ENCODE measurements at places on chromosomes 3 and 15.
A peak's percentile ranks its signal among the peaks of the same experiment; 100 is the strongest.

DNA sequence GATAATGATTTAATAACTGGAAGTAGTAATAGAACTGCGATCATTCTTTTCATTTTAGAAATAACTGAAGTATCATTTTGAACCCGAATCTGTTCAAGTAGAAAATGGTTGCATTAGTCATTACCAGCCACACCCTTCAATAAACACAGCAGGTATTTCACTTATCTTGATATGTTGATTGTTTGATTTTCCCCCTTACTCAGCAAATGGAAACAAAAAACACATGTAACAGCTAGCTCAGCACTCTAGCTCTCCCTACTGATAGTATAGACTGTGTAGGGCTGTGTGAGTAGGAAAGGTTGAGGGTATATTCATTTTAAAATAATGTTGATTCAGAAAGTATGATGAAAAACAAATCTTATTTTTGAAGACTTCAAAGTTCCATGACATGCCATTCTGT, 1.1 kb upstream of the GPR149 start:
- DNase-seq: no peak

GRCh38 chr15:39313467-39313866, 267.4 kb upstream of the THBS1 start:
- no peak for DNase-seq

DNA sequence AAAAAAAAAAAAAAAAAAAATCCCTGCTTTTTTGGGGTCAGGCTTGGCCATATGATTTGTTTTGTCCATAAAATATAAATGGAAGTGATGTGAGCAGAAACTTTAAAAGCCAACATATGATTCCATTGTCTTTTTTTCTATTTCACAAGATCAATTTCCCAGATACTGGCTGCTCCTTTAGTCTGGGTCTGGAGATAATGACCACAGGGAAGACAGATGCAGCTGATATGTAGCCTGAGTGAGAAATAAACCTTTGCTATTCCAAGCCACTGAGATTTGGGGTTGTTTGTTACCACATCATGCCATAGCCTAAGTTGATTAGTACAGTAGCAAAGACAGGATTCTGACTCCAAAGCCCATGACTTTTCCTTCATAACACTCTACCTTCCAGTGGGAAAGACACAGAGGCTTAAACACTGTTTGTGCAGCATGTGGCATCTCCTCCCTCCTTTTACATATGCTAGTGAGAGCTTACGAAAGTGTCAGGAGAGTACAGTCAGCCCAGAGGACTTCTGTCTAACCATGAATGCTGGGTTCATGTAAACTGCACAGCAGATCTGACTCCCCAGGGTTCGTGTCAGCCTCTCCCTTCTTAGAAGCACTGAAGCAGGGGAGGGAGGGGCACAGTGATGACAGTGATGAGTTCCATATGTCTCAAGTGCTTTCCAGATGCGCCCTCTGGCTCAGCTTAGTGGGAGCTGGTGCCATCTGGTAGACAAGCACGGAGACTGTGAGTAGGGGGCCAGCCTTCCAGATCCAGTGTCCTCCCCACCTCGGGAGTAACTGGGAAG, 36.7 kb upstream of the SLC7A14 start:
- peak; percentile 25 for DNase-seq

GRCh38 chr15:75694241-75695182, 18.1 kb downstream of the CSPG4 start:
- peak; percentile 74 for DNase-seq

DNA sequence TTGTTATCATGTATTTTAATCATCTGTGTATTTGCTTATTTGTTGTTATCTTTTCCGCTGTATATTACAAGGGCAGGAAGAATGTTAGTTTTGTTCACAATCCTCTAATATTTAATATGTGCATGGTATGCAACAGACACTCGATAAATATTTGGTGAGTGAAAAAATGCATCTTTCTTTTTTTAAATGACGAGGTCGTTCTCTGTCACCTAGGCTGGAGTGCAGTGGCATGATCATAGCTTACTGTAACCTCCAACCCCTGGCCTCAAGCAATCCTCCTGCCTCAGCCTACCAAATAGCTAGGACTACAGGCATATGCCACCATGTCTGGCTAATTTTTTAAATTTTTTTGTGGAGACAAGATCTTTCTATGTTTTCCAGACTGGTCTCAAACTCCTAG, 66.2 kb downstream of the MITF start:
- DNase-seq: no peak

DNA sequence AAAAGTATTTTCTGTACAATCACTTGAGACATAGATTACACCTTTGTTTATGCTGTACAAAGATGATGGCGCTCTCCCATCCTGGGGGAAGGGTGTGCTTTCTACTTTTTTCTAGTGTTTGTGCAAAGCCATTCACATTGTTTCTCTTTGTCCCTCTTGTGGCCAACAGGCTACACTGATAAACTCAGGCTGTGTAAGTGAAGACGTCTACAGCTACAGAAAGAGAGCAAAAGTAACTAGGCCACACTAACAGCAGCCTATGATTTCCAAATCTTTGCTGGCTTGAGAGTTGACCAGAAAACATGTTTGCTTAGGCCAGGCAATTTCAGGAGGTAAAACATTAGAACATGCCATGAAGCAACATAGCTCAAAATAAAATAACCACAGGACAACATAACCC, 75.1 kb downstream of the FOXB1 start:
- no peak for DNase-seq

GRCh38 chr15:29822684-29823459, 604 bp upstream of the TJP1 start:
- DNase-seq: peak; percentile 58

DNA sequence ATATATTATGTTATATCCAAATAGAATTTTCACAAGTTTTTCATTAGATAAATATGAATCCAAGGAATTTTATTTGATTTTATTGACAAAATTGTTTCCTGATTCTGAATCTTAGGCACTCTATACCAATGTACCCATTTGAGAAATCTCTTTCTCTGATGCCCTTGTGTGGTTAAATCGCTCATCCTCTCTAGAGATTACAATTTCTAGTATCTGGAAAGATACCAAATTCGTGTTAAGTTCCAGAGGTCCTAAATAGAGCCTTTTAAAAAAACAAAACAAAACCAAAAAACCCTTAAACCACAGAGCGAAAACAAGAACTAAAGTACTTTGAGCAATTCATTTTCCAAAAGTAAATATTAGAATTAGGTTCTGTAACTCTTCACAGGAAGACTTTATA, 20.0 kb downstream of the SATB1 start:
- no peak for DNase-seq

DNA sequence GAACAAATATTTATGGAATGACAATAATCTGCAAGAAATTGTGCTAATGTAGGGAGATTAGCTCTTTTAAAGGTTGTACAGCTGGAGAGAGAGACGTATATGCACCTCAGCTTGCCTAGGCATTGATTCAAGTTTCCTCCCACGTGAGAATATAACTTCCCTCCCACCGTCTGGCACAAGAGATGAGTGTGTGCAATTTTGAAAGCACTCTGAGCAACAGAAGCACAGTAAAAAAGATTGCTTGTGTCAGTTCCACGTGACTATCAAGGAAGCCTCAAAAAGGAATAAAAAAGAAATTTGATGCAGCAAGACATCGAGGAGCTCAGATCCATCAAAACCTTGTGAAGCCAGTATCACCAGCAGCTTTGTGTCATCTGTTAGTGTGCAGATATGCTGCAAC, 435.3 kb downstream of the TUSC7 start:
- DNase-seq: peak; percentile 48

GRCh38 chr3:113783463-113783862, 36.6 kb downstream of the ATP6V1A start:
- peak; percentile 6 for DNase-seq

DNA sequence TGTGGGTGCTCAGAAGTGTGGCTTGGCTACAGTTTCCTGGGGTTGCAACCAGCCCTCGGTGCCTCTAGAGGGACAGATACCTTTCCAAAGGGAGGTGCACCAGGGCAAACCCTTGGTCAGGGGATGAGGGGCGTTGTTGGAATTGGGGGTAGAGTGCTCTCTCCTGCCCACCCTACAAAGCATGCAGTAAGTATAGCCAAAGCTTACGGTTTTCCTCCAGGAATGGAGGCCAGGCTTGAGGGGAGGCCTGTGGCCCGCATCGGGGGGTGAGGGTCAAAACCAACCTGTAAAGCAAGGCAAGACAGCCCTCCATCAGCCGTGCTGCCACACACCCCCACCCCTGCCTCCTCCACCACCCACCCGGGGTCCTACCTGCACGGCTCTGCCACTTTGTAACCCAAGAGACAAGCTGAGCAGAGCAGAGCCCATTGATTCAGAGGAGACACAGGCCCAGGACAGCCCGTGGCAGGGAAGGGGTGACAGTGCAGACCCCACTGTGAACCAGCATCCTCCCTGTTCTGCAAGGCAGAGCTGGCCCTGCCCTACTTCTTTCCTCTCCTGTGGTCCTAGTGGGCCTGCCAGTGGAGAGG, 41.5 kb downstream of the TLE3 start:
- no peak for DNase-seq

GRCh38 chr3:36650271-36650671, 114.1 kb downstream of the DCLK3 start:
- DNase-seq: no peak

- no peak for DNase-seq
Observed at GRCh38 chr3:124570232-124570631, 160.0 kb upstream of the UMPS start.

- no peak for DNase-seq
Observed at GRCh38 chr3:192063570-192063969, 602.6 kb downstream of the PYDC2 start.

DNA sequence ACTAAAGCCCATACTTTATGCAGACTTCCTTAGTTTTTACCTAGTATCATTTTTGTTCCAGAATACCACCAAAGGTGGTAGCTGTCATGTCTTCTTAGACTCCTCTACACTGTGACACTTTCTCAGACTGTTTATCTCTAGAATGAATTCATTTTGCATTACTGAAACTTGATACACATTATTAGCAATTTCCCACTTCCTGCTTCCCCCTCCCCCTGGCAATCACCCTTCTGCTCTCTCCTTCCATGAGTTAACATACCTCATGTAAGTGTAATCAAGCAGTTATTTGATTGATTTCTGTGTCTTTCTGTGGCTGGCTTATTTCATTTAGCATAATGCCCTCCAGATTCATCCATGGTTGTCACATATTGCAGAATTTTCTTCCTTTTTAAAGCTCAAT, 204.9 kb downstream of the STAG1 start:
- no peak for DNase-seq

DNA sequence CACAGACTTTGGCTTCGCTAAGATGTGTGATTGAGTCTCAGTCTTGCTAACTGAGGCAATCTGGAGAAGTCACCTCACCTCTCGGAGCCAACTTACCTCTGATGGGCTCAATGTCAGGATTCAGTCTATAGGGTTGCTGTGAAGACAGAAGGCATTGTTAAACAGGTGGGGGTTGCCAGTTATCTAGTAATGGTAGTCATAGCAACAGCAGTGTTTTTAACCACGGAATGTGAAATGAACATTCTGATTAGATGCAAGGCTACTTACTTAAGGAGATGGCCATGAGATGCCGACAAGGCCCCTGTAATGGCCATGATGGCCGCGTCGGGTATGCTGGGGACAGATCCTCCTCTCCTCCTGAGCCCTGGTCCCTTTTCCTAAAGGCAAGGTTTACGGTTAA, 243.1 kb downstream of the GABRG3 start:
- no peak for DNase-seq

GRCh38 chr3:58013973-58014649, 5.9 kb downstream of the FLNB start:
- peak; percentile 70 for DNase-seq

- no peak for DNase-seq
Observed at GRCh38 chr3:1499694-1500093, 406.9 kb downstream of the CNTN6 start.

DNA sequence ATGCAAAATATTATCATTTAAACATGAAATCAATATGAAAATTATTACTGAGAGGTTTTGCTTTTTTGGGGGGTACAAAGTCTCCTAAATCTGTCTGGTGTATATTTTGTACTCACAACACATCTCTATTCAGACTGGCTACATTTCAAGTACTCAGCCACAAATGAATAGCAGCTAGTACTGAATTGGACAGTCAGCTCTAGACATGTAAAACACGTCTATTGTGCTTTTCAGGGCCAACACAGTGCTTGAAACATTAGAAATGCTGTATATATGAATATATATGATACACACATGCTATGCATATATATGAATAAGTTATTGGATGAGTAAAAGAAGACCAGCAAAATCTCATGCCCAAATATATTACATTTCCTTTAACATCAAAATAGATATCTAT, 103.8 kb upstream of the CFAP20DC start:
- DNase-seq: no peak

DNA sequence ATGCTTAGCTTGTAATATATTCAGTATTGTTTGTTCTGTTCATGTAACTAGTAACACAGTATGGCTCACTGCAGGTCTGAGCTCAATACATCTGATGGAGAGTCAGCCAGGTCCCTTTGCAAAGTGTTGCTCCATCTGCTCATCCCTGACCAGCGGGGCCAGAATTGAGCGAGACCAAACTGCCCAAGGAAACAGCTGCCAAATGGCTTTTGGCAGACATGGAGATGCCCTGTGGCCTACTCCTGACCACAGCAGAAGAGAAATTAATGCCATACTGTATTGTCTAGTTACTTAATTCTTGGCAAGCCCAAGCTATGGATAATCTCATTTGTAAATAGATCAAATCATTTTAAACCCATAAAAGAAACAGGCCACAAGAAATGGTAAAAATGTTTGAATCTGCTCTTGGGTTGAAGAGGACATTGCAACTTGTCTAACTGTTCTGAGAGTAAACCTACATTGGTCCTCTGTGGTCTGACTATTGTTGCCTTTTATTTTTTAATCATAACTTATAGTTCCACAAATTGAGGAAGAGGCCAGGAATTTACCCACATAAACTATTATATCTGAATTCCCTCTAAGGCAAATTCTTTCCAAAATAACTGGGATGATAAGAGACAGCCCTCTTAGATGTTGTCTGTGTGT, 209.5 kb downstream of the EBLN2 start:
- peak; percentile 18 for DNase-seq

DNA sequence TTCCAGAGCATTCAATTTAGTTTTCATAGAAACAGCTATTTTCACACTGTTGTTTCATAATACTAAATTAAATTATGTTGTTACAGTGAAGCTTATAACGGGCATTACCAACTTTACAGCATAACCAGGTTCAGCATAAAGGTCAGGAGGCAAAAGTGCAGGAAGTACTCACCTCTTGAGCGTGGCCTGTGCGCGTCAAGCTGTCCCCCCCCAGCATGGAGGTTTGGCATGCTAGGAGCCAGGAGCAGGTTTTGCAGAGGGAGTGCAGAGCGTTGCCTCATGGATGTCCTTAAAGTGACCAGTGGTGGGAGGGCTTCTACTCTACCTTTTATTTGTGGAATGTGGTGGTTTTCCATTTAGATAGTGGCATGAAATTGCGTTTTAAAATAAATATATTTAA, 104.4 kb downstream of the EEFSEC start:
- DNase-seq: no peak
